ENCODE measurements at places on chromosomes 5 and 9. TPM values are rescaled to one million over a fixed set of nuclear protein-coding genes. Genes with fewer than 3 reads are reported as not detected.

DNA sequence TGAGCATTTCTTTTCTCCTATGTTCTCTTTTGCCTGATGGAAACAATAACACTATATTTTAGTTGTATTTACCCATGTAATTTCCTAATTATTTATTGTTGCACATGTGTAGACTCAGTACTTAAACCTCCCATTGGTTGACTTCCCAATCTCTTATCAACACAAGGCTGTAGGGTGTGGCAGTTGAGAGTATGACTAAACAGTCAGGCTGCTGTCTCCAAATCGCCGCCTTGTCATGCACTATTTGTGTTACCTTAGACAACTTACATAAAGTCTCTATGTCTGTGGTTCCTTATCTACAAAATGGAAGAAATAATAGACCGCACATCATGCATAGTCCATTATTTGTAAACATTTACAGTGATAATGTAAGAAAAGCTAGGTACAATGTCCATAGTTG lies 68.9 kb upstream of the EFNA5 start:
- DNase-seq: no peak

GRCh38 chr9:2849941-2850340 lies 6.0 kb upstream of the PUM3 start:
- DNase-seq: no peak

Gene EGR1
- total RNA-seq: 119 TPM

DNA sequence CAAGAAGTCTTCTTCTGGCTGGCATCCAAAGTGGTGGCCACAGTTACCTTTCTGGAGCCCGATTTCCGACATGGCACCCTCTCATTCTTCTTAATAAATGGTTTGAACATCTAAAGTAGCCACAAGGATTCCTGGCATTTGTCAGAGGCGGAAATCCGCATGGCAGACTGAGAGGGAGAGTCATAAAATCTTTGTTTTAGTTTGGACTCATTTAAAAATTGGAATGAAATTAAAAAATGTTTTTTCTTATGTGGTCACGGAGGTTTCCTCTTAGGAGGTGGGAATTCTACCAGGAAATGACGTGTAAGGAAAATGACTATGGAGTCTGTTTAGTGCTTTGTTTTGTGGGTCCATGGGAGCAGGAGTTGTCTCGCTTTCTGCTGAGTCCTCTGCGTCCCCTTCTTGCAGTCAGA lies 133.0 kb upstream of the PTCH1 start:
- DNase-seq: no peak

Gene PCDHA1
- 0.15 TPM for total RNA-seq

Gene COL15A1
- 0.08 TPM for total RNA-seq

Gene VAV2
- total RNA-seq: 21.8 TPM

GRCh38 chr5:109958082-109958481 lies 268.4 kb downstream of the MAN2A1 start:
- no peak for DNase-seq

- no peak for DNase-seq
Measured at GRCh38 chr5:178149199-178149932, 4.3 kb downstream of the NHP2 start.

GRCh38 chr9:86990290-86990689 lies 43.0 kb upstream of the GAS1 start:
- no peak for DNase-seq

DNA sequence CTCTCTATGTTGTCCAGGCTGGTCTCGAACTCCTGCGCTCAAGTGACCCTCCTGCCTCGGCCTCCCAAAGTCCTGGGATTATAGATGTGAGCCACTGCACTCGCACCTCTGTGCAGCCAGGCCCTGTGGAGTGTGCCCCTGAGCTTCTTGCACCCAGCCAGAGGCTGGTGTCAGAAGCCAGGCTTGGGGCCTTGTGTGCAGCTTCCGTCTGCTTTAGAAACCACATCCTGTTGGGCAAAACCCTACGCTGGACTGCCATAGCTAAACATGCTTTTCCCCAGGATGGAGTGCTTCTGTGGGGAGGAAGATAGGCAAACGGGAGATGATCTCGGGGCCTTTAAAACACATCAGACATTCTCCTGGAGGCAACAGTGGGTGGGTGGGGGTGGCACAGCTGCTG lies 40.1 kb downstream of the PRRT1B start:
- no peak for DNase-seq

Gene GNG10
- total RNA-seq: 68.1 TPM

DNA sequence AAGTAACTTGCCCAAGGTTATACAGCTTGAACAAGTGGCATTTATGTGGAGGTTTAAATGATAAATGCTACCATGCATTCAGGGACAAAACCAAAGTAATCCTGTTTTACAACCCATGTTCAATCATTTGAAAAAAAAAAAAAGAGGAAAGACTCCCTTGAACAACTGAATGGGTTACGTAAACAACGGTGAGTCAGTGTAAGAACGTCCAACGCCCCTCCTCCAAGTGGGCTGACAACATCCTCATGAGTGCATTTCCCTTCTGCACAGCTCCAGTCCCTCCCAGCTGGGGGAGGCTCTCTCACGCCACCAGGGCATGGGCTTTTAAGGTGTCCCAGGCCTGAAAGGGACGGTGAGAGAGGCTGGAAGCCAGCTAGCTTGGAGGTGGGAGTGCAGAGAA lies 90.0 kb downstream of the PRRT1B start:
- DNase-seq: peak; percentile 94

GRCh38 chr9:101601904-101602765 lies 7.4 kb upstream of the PPP3R2 start:
- peak; percentile 43 for DNase-seq

DNA sequence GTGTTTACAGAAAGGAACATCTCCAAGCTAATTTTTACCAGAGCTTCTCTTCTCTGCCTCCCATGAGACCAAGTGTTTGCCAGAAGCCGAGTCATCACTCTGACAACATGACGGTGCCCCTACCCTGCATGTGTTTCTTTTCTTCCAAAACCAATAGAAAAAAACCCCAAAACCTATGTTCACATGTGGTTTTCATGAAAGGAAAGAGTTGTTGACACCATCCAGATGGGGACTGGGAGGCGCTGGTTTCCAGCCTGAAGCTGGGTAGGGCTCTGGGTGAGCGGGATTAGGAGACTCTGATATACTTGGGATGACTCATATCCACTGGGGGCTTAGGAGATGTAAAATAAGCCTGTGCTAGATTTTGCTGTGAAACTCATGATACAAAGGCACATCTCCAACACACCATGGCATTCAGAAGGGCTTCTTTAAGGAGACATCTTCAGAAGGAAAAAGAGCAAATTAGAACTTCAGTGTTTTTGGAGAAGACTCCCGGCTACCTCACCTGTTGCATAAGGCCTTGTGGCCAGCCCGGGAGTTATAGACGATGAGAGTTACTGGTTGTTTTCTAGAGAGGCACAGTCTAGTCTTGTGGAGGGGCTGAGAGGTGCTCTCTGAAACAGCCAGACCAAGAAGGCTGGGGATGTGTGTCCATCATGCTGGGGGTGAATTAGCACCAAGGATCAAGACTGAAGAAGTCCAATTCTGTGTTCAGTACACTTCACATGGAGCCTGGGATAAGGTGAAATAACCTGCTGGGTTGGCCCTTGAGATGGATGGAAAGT lies 108.9 kb upstream of the LHFPL2 start:
- DNase-seq: peak; percentile 27

- peak; percentile 52 for DNase-seq
Measured at GRCh38 chr9:95055851-95056551, 261.5 kb downstream of the FANCC start.

DNA sequence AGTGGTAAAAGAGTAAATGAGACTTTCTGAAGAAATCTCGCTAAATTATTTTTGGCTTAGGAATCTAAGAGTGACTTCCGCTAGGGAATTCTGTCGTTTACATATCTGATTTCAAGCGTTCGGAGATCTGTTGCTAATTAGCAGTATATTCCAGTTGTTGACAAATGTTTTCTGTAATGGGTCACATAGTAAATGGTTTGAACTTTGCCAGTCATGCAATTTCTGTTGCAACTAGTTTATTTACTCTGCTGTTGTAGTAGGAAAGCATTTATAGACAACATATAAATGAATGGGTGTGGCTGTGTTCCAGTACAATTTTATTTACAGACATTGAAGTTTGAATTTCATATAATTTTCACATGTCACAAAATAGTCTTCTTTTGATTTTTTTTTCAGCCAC lies 57.4 kb upstream of the JAK2 start:
- no peak for DNase-seq

Gene GRXCR2
- total RNA-seq: not detected

- DNase-seq: no peak
Measured at GRCh38 chr5:664343-664993, 28.7 kb downstream of the TPPP start.

- DNase-seq: no peak
Measured at GRCh38 chr9:33614001-33614687, 90.1 kb downstream of the ANKRD18B start.

DNA sequence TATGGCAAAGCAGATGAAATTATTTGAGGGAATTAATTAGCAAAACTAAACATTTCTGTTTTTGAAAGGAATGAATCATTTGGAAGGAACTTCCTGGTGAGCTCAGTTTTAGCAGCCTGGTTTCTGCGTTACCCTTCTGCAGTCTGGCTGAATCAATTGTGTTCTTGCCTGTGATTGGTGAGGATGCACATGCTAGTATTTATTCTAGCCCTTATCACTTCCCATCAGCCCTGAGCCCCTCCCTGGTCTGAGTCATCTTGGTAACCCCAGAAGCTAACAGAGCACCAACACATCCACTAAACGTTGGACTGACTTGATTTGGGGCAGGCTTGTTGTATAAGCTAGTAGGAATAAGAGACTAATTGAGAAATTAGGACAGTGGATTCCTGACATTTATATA lies 6.6 kb downstream of the TJP2 start:
- DNase-seq: peak; percentile 99

DNA sequence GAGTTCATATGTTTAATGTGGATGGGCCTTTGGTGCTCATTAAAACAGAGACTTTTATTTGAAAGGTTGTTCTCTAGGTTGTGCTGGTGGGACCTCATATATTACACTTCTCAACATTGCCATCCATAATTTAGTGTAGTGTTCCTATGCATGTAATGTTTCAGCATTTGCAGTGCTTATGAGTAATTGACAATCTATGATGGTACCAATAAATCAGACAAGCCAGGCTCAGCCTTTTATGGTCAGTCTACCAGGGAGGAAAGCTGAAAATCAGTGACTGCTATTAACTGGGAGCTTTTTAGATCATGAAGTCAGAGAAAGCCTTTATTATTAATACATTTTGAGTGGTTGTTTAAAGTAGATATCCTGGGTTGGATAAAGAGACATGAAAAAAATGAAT lies 120.1 kb upstream of the SLC28A3 start:
- no peak for DNase-seq

GRCh38 chr9:135217836-135218235 lies 130.4 kb downstream of the OLFM1 start:
- no peak for DNase-seq

GRCh38 chr9:135990468-135991429 lies 29.6 kb upstream of the UBAC1 start:
- no peak for DNase-seq

- no peak for DNase-seq
Measured at GRCh38 chr9:129562917-129563316, 58.0 kb downstream of the C9orf50 start.

Gene PLCXD3
- not detected for total RNA-seq

GRCh38 chr9:131833906-131834305 lies 94.0 kb upstream of the RAPGEF1 start:
- no peak for DNase-seq

DNA sequence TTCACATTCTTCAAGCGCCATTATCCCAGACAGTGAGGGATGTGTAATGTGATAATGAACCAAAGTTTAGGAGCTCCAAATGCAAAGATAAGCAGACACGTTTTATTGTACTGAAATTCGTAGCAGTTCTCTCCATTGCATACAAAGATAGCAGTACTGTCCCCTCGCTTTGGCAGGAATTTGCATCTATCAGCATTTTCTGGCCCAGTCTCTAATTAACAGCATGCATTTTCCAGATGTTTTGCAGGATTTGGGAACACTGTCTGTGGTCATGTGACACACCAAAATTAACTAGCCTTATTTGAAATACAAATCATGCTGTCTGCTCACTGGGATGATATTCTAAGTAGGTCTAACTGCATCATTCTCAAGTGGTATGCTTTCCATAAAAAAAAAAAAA lies 235.9 kb upstream of the TRPM3 start:
- no peak for DNase-seq
